ENCODE measurements at places on chromosomes 2 and 18. TPM values are rescaled to one million over a fixed set of nuclear protein-coding genes. Genes with fewer than 3 reads are reported as not detected.
A peak's percentile ranks its signal among the peaks of the same experiment; 100 is the strongest.

DNA sequence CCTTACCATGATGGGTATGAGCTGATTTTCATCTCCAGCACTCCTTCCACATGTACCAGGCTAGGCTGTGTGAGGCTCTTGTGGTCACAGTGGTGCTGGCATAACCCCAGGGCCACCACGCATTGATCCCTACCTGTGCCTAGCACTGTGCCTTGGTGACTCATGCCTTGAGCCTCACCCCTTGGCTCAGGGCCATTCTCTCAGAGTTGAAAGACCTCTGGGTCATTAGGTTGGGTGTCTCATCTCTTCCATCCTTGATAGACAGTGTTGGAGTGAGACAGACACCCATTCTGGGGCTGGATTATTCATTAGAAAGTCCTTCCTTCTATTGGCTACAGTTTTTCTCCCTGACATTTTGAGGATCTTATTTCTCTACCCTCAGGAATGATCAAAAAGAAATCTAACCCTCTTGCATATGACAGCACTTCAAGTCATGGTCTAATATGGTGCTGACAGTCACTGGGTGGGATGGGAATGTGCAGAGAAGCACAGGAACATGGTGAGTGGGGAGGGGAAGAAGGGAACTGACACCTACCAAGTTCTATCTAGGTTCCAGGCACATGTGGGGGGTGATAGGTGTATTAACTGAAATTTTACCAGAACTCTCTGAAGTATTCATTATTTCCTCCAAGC, 41.3 kb downstream of the DYSF start:
- H3K4me3 ChIP-seq: no peak overlapping the region
- H3K4me1 ChIP-seq: peaks cover under 1% of the 10 kb centered on the region
- no peak overlapping the region for H3K27ac ChIP-seq
- no peaks in the 10 kb centered on the region for H3K27me3 ChIP-seq
- no peaks in the 10 kb centered on the region for H3K36me3 ChIP-seq
- no peak for DNase-seq

GRCh38 chr2:74735009-74735408, 81.0 kb downstream of the SEMA4F start:
- no peak overlapping the region for H3K27ac ChIP-seq
- no peaks in the 10 kb centered on the region for H3K36me3 ChIP-seq
- H3K27me3 ChIP-seq: no peaks in the 10 kb centered on the region
- H3K4me1 ChIP-seq: no peaks in the 10 kb centered on the region

DNA sequence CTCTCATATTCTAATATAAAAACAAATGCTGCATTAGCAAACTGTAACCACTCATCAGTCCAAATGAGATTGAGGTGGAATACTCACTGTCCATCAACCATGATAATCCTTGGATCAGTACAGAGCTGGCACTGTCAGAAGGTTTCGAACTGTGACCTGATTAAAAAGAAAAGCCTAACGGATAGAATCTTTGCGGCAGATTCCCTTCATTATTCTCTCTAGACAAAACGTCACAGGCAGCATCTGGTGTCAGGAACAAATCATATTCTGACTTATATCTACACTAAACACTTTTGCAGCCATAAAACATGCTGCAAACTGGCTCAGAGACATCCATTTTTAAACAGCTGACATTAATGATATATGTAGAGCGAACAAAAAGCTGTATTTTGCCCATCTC, 677.7 kb upstream of the NXPH2 start:
- H3K27ac ChIP-seq: no peak overlapping the region
- H3K4me3 ChIP-seq: no peak overlapping the region
- no peaks in the 10 kb centered on the region for H3K27me3 ChIP-seq
- H3K36me3 ChIP-seq: no peaks in the 10 kb centered on the region
- H3K4me1 ChIP-seq: no peaks in the 10 kb centered on the region

DNA sequence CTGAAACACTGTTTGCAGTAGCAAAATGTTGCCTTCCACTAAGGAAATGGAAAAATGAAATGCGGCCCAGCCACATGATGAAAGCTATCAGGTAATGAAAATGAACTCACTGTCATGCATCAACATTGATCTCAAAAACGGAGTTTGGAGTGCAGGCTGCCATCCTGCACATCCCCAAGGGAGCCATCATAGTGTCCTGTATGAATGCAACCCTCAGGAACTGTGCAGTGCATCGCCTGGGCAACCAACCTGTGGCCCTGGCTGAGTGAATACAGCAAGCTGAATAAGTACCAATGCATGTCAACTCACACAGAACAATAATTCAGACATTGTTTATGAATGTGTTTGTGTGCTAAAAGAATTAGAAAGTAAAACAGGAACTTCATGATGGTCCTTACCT, 23.1 kb upstream of the TXNDC2 start:
- H3K4me1 ChIP-seq: peaks cover 2% of the 10 kb centered on the region
- H3K4me3 ChIP-seq: no peak overlapping the region
- H3K27me3 ChIP-seq: no peaks in the 10 kb centered on the region
- DNase-seq: no peak

- no peaks in the 10 kb centered on the region for H3K4me1 ChIP-seq
- H3K27ac ChIP-seq: no peak overlapping the region
- no peak for DNase-seq
- H3K27me3 ChIP-seq: no peaks in the 10 kb centered on the region
- no peak overlapping the region for H3K4me3 ChIP-seq
- H3K36me3 ChIP-seq: no peaks in the 10 kb centered on the region
These were observed 117.6 kb downstream of the BIRC6 start for GRCh38 chr2:32474381-32474780.

Gene CDKL4
- polyA plus RNA-seq: 0.12 TPM

DNA sequence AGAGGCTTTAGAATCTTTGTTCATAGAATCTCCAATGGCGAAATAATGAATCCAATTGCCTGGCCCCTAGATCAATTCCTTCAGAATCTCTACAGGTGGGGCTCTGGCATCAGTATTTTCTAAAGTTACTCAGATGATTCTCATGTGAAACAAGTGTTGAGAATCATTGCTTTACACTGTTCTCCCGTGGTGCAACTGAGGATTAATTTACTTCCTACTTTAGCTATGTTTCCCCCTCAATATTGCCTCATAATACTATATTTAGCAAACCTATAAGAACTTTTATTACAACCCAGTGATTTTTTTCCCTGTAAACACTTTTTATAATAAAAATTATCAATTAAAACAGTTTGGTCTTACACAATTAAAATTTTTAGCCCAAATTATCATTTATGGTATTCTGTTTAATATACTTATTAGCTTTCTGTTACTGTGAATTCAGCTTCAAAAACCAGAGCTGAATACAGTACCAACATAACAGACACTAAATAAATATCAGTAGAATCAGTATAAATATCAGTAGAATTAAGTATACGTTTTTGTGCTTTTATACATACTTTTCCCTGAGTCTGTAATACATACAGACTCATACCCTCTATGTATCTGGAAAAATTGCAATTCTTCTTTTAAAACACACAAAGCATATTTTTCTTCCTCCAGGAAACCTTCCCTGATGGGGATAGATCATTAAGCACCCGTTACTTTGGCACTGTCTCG, 20.8 kb downstream of the SLC38A11 start:
- H3K27ac ChIP-seq: no peak overlapping the region
- no peaks in the 10 kb centered on the region for H3K27me3 ChIP-seq
- no peaks in the 10 kb centered on the region for H3K4me1 ChIP-seq
- no peak overlapping the region for H3K4me3 ChIP-seq
- no peak for DNase-seq

DNA sequence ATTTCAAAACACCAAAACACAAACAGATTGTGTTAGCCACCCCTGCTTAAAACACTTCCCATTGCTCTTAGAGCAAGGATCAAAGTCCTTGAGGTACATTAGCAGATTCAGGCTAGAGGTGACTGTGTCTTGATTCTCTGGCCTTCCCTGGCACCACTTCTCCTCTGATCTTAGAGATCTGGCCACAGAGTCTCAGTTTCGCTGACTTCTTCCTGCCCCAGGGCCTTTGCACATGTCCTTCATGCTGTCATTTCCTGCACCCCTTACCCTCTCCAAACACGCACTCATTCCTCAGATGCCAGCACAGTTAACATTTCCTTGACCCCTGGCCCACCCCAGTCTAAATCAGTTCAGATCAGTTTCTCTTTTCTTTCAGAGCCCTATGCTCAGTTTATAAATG, 16.9 kb downstream of the CXCR4 start:
- H3K27ac ChIP-seq: no peak overlapping the region
- no peak for DNase-seq
- no peaks in the 10 kb centered on the region for H3K27me3 ChIP-seq
- H3K4me3 ChIP-seq: no peak overlapping the region
- H3K36me3 ChIP-seq: no peaks in the 10 kb centered on the region

Gene CDH20
- 0.05 TPM for polyA plus RNA-seq

GRCh38 chr18:24679062-24679461, 218.6 kb downstream of the HRH4 start:
- H3K27me3 ChIP-seq: no peaks in the 10 kb centered on the region
- no peak overlapping the region for H3K27ac ChIP-seq
- no peak overlapping the region for H3K4me3 ChIP-seq
- no peaks in the 10 kb centered on the region for H3K36me3 ChIP-seq

DNA sequence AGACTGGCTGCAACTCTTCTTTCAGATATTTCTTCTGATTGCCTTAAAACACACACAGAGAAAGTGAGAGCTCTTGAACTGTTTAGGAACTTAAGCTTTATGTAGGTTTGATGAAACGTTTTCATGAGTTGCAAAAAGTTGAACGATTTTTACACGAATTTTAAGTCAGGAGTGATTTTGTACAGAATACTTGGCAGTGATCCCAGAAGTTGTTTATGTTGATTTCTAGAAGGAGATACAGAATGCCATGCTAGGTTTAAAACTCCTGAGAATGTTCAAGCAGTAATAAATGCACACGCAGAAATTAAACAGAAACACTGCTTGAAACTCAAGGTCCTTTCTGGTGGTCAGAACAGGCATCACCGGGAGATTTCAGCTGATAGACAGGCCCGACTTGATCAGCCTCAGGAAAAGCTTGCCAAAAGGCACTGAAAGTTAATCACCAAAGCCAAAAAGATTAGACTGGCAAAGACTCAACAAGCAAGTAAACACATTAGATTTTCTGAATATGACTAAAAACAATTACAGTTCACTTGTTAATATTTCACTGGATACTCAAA, 123.1 kb downstream of the SOCS6 start:
- H3K36me3 ChIP-seq: no peaks in the 10 kb centered on the region
- H3K4me3 ChIP-seq: no peak overlapping the region
- H3K27ac ChIP-seq: no peak overlapping the region
- no peaks in the 10 kb centered on the region for H3K4me1 ChIP-seq
- no peak for DNase-seq

GRCh38 chr2:217951521-217952247, 51.1 kb downstream of the TNS1 start:
- H3K27me3 ChIP-seq: no peaks in the 10 kb centered on the region
- peak; percentile 65 for DNase-seq
- no peaks in the 10 kb centered on the region for H3K36me3 ChIP-seq
- H3K4me1 ChIP-seq: peaks cover 71% of the 10 kb centered on the region
- no peak overlapping the region for H3K4me3 ChIP-seq

GRCh38 chr2:241040081-241040803, 41.8 kb downstream of the SNED1 start:
- no peak overlapping the region for H3K4me3 ChIP-seq
- DNase-seq: no peak
- H3K4me1 ChIP-seq: no peaks in the 10 kb centered on the region
- H3K27me3 ChIP-seq: no peaks in the 10 kb centered on the region

- H3K4me1 ChIP-seq: no peaks in the 10 kb centered on the region
- no peak overlapping the region for H3K27ac ChIP-seq
- H3K4me3 ChIP-seq: no peak overlapping the region
These were observed 170.4 kb upstream of the FN1 start for GRCh38 chr2:215606219-215606618.

- no peak overlapping the region for H3K4me3 ChIP-seq
- no peak for DNase-seq
- H3K36me3 ChIP-seq: no peaks in the 10 kb centered on the region
- H3K27ac ChIP-seq: no peak overlapping the region
These were observed 352.4 kb downstream of the PTPRM start for GRCh38 chr18:7919565-7919964.

GRCh38 chr2:71939588-71940535, 207.8 kb downstream of the CYP26B1 start:
- H3K27me3 ChIP-seq: no peaks in the 10 kb centered on the region
- H3K36me3 ChIP-seq: no peaks in the 10 kb centered on the region
- no peaks in the 10 kb centered on the region for H3K4me1 ChIP-seq
- DNase-seq: no peak
- H3K4me3 ChIP-seq: no peak overlapping the region

Gene DGUOK
- 70.7 TPM for polyA plus RNA-seq

Gene DYNAP
- not detected for polyA plus RNA-seq

DNA sequence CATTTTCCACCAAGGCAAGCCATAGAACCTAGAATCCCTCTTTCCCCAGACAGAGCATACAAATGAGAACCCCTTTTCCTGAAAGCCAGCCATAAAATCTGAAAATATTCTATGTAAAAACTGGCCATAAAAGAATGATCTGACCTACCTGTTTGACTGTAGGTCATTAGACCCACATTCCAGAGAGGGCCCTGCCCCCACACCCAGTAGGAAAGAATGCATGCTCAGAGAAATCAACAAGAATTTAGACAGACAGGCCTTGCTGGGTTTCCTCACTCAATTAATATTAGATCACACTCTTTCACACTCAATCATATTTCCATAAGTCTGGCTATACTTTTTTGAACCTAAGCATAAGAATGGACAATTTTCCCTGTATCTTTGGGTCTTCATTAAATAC, 929.5 kb downstream of the ERBB4 start:
- H3K4me1 ChIP-seq: no peaks in the 10 kb centered on the region
- no peak overlapping the region for H3K27ac ChIP-seq
- no peak for DNase-seq
- no peaks in the 10 kb centered on the region for H3K27me3 ChIP-seq
- H3K4me3 ChIP-seq: no peak overlapping the region

DNA sequence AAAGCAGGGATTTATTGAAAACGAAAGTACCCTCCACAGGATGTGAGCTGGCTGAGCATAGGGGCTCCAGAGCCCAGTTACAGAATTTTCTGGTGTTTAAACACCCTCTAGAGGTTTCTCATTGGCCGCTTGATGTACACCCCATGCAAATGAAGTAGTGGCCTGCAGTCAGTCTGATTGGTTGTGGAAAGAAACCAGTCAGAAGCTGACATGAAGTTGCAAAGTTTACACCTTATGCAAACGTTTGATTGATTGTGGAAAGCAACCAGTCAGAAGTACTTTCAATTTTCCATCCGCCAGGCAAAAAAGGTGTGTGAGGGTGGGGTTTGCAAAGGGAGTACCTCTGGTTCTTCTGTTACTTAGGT, 62.3 kb downstream of the VWA3B start:
- no peaks in the 10 kb centered on the region for H3K36me3 ChIP-seq

- H3K27ac ChIP-seq: peak overlapping the region; percentile 57
- peak; percentile 36 for DNase-seq
- H3K36me3 ChIP-seq: no peaks in the 10 kb centered on the region
- H3K27me3 ChIP-seq: no peaks in the 10 kb centered on the region
These were observed 147.8 kb upstream of the MAP3K20 start for GRCh38 chr2:172927641-172928357.

- H3K4me1 ChIP-seq: no peaks in the 10 kb centered on the region
- H3K36me3 ChIP-seq: no peaks in the 10 kb centered on the region
- DNase-seq: no peak
- H3K27ac ChIP-seq: no peak overlapping the region
- H3K4me3 ChIP-seq: no peak overlapping the region
These were observed 29.6 kb upstream of the ORC2 start for GRCh38 chr2:200993097-200993496.

Gene PDK1
- 11.2 TPM for polyA plus RNA-seq

All from ovary (tissue), 10 donors.